ENCODE measurements at places on chromosomes 16 and 17.
A peak's percentile ranks its signal among the peaks of the same experiment; 100 is the strongest.

- DNase-seq: no peak
These were observed 77.9 kb downstream of the SNX29 start for GRCh38 chr16:12054396-12054795.

DNA sequence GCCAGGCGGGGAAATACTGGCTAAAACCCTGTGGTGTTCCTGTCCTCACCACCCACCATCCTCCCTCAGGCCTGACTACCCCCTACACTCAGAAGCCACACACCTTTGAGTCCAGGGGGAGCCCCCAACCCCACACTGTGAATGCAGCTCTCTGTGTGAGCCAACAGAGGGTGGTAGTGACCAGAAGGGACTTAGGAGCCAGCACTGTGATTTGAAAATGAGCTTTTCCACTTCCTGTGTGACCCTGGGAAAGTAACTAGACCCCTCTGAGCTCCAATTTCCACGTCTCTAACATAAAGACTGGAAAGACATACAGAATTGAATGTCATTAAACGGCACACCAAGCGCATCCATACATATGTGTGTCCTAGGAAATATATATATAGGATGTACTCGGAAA lies 58.7 kb downstream of the SDK2 start:
- DNase-seq: no peak

DNA sequence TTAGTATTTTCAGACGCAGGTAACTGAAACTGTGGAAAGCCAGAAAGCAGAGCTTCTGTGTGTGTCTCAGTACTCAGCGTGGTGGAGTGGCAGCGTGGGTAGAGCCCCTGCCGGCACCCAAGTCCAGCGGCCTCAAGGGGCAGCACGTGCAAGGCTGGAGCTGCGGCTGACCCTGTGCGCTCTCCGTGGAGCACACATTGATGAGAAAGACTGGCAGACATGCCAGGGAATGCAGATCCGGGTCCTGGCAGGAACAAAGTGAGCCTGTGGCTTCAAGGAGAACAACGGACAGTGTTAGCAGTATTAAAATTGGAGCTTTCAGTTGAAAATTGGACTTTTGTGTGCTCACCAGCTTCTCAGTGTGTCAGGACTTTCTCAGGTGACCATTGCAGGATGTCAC lies 23.3 kb downstream of the ZC3H18 start:
- DNase-seq: no peak

- DNase-seq: peak; percentile 28
These were observed 46.5 kb downstream of the STX8 start for GRCh38 chr17:9529033-9529700.

- no peak for DNase-seq
These were observed 10.7 kb downstream of the CLUAP1 start for GRCh38 chr16:3511286-3512180.

DNA sequence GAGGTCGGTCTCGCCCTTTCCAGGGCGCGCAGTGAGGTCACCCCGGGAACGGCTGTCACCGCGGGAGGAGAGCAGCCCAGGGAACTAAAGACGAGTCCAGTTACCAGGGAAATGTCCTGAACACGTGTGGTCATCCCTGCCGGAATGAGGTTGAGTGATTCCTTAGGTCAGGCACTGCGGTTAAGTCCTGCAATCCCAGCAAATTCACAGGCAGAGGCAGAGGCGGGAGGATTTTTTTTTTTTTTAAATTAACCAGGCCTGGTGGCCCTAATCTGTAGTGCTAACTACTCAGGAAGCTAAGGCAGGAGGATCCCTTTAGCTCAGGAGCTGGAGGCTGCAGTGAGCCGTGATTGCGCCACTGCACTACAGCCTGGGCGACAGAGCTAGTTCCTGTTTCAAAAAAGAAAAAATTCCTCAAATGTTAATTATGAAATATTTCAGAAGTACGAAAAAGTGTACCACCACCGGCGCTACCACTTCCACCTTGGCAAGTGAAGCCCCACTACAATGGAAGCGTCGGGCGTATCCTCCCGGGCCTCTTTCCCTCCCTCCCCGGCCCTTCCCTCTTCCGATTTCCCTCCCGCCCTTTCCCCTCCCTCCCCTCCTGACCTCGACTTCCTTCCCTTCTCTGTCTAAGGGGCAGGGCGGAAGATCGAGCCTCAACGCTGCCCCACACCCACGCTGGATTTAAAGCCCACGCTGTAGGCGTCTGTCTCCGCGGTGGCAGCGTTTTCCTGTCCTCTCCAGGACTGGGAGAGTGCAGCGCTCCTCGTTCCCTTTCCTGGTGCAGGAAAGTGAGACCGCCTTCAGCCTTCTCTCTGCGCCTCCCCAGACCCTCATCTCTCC lies 27.3 kb downstream of the SLFN11 start:
- DNase-seq: no peak

GRCh38 chr17:69928611-69929010 lies 146.4 kb upstream of the KCNJ16 start:
- no peak for DNase-seq

GRCh38 chr17:17845046-17845775 lies 8.4 kb upstream of the SREBF1 start:
- DNase-seq: no peak

DNA sequence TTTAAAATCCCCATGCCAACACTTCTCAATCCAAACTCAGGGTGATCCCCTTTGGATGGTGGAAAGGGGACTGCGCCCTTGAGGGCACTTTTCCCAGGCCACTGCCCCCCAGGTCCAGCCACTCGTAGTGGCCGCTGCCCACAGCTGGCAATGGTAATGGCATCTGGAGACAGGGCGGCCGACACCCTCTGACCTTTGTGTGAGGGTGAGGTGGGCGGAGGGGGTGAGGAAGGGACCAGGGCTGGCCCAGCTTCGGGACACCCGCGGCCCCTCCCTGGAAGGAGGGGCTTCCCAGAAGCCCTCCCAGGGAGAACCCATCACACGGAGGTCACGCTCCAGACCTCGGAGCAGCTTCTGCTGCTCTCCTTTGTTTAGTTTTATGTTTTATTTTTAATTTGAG lies 289.7 kb downstream of the FOXL1 start:
- DNase-seq: no peak

- DNase-seq: no peak
These were observed 781 bp downstream of the ARHGDIA start for GRCh38 chr17:81870131-81870980.

DNA sequence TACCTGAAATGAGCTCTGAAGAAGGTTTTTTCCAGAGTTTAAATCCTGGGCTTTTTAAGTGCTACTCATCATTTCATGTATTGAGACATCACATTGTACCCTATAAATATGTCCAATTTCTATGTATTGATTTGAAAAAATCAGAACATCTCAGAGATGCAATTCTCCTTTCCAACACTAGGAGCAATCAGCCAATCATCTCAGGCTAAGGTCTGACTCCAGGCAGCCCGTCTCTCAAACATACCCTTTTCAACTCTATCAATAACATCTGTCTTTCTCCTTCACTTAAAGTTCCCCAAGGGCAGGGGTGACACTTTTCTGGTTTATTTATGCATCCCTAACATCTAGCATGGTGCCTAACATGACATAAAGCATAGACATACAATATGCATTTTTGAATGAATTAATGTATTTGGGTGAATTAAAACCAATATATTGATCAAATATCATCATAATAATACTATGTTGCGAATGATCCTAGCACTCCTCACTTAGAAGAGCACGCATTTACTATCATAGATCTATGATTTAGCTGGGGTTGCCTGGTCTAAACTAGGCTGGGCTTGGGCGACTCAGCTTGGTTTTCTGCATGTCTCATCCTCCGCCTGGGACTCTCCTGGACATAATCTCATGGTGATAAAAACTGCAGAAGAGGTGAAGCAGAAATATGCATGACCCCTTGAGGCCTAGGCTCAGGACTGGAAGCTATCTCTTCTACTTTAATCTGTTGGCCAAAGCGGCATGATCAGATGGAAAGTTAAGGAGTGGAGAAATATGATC lies 5.2 kb upstream of the CDH11 start:
- no peak for DNase-seq

GRCh38 chr16:12431561-12431960 lies 372.1 kb downstream of the CPPED1 start:
- no peak for DNase-seq

DNA sequence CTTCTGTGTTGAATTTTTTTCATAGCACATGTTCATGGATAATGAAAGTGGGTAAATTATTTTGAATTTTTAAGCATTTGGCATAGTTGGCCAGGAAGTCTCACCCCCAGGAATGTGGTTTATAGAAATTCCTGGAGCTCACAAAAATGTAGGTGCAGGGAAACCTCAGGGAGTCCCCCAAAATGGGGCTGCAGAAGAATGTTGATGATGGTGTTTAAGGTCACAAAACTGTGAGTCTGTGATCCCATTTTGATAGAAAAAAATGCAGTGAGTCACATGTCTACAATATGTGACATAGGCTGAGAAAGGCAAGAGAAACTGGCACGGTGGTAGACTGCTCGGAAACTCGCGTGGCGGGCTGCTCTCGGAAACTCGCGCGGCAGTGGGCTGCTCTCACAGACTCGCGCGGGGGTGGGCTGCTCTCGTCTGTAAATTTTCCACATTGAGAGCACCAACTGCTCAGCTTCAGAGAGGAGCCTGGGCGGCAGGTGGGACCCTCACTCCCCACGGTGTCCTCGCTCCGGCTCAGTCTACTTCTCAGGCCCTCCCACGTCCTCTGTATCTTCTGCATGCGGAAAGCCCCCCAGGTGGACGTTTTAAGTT lies 18.7 kb upstream of the MC1R start:
- DNase-seq: no peak

DNA sequence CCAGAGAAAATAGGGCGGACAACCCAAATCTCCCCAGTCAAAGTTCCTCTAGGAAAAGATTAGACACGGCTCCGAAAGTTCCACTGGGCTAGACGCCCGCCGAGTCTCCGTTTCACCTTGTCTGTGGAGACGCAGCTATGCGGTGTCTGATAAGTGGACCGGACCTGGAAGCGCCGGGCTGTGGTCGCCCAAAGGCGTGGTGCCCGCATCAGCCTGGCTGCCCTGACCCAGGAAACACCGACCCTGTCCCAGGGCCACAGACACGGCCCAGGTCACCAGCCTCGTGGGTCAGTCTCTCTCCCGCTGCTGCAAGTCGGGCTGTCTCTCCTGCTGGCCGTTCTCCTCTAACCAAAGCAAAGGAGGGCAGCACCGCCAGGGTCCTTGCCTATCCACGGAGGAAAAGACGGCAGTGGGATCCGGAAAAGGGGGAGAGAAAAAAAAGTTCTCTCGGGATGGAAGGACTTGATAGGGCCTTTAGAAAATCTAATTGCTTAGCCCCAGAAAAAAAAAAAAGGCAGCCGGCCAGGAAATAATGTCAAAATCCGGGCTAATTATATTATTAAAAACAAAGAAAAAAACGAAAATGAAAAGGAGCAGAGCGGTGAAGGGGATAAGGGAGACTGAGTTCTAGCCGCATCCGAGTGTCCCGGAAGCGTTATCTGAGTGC lies 13.9 kb upstream of the FOXF1 start:
- DNase-seq: no peak

DNA sequence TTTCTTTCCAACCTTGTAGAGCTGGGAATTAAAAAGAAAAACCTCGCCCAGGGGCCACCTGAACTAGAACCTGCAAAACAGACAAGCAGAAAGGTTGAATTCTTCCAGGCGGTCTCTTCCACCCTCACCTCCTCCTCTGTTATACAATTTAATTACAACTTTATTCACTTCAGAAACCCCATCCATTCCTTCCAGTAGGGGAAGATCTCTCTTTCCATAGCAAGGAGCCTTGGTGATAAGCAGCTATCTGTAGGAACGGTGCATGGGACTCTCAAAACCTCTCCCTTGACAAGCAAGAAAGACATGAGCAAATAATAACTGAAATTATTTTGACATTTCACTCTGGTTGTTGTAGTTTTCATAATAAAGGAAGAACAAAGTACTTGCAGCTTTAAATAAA lies 176.0 kb downstream of the RBFOX1 start:
- DNase-seq: no peak

DNA sequence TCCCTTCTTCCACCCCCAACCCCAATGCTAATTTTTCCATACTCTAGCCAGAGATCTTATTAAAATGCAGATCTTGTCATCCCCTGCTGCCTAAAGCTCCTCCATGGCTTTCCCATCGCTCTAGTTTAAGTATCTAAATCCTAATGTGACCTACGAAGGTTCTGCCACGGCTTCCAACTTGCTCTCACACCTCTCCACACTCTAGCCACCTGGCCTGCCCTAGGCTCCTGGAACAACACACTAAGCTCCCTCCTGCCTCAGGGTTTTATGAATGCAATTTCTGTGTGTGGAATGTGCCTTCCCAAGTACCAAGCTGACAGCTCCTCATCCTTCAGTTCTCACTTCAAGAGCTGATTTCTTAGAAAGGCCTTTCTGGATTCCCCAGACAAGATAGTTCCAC lies 16.6 kb downstream of the NXPH3 start:
- DNase-seq: no peak

DNA sequence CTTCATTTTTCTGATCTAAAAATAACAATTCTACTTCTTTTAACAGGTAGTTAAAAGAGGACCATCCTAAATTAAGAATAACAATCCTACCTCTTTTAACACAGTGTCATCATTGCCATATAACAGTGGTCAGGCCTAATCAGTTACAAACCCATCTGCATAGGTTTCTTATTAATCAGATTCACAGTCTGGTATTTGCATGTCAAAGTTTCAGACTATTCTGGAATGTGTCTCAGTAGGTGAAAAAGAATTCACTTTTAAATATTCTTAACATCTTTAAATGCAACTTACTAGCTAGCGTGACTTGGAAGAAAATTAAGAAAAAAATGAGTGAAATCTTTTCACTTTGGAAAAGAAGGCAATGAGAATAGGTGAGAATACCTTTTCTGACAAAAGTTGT lies 6.8 kb upstream of the KRT12 start:
- DNase-seq: no peak

DNA sequence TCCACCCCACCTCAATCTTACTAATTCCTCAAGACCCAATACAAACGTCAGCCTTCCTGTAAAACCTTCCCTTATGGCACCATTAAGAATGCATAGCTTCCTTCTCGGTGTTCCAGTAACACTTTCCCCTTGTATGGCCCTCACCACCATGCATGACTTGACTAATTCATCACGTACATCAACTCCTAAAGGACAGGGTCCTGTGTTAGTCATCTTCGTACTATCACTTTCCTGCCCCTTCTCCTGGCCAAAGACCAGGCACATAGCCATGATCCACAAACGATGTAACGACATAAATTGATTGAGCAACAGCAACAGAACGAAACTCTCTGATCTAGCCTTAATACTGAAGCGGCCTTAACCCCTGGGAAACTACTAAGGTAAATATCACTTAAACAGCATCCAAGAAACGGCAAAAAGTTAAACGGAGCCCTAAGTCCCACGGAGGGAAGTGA lies 612 bp downstream of the PSMD12 start:
- no peak for DNase-seq

- no peak for DNase-seq
These were observed 101.2 kb downstream of the SSH2 start for GRCh38 chr17:29828676-29829284.

DNA sequence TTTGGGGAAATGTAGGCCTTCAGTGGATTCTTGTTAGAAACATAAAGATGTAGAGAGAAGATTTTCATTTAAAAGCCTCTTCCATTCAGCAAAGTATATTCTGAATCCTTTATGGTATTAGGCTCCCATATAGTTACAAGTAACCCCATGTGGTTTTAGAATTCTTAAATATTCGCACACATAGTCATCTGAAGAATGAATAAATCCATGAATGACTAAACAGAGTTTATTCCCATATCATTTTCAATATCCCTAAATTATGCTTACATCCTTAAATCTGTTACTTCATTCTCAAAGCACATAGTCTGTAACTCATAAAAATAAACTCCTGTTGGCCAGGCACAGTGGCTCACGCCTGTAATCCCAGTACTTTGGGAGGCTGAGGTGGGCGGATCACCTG lies 962.1 kb downstream of the KCNJ18 start:
- no peak for DNase-seq

GRCh38 chr16:72848759-72849664 lies 198.9 kb downstream of the ZFHX3 start:
- DNase-seq: peak; percentile 11

GRCh38 chr16:56860226-56861020 lies 4.6 kb upstream of the SLC12A3 start:
- no peak for DNase-seq

Data from HEK293T (cell line).